ENCODE measurements at places on chromosomes 6 and 20. TPM values are rescaled to one million over a fixed set of nuclear protein-coding genes. Genes with fewer than 3 reads are reported as not detected.

HDGFL1 gene
- total RNA-seq: not detected

MLN gene
- not detected for total RNA-seq

PDYN gene
- total RNA-seq: not detected

TRIM26 gene
- 73.6 TPM for total RNA-seq

- DNase-seq: no peak
Observed at GRCh38 chr6:131678442-131678841, 22.8 kb downstream of the OR2A4 start.

GRCh38 chr20:20083807-20084206, 31.5 kb downstream of the CFAP61 start:
- DNase-seq: peak; percentile 51

DNA sequence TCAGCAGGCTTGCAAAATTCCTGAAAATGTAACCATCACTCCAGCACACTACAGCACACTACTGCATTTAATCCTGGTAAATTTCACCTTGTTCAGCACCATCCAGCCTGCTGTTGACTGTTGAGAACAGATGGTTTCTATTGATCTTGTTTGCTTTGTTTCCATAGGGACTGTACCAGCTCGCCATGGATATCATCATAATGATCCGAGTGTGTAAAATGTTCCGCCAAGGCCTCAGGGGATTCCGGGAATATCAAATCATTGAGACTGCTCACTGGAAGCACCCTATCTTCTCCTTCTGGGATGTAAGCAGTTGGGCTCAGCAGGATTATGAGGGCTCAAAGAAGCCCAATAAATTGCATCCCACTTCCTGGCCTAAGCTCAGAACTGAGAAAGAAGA, 4.1 kb downstream of the CNBD2 start:
- no peak for DNase-seq

DNA sequence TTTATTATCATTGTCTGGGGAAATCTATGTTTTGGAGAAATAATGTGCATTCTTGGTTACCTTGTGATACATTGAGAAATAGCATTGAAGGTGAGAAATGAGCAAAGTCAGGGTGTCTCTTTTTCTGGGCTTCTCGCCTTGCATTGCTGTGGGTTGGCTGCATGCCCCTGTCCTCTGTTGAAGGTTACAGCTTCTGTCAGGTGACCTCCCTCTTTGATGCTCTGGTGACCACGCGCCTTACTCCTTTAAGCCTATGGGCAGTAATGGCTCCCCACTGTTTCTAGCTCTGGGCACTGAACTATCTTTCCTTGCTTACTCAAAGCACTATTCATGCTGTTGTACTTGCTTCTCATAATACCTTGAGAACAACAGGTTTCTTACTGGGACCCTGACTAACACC, 14.6 kb downstream of the ADGRB3 start:
- no peak for DNase-seq

GRCh38 chr20:63854069-63854765, 7.1 kb upstream of the ABHD16B start:
- no peak for DNase-seq

GRCh38 chr20:32441638-32442037, 83.5 kb downstream of the ASXL1 start:
- DNase-seq: no peak

GRCh38 chr6:25925876-25926275, 4.6 kb downstream of the SLC17A2 start:
- DNase-seq: no peak

DNA sequence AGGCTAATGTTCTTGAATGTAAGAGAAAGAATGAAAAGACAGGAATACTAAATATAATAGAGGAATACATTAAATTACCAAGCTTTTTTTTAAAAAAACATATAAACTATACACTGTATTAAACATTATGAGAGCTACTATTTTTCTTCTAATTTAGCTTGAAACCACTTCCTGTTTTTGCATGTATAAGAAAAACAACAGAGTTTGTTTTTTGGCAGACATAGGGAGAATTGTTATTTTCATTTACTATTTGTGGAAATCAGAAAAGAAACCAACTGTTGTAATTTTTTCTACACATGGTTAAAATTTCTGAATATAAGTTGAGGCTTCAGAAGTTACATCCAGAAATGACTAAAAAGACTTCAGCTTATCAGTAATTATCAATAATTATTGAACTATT, 991.8 kb upstream of the GJE1 start:
- no peak for DNase-seq

- peak; percentile 12 for DNase-seq
Observed at GRCh38 chr6:79079561-79080041, 1.5 kb upstream of the PHIP start.

DNA sequence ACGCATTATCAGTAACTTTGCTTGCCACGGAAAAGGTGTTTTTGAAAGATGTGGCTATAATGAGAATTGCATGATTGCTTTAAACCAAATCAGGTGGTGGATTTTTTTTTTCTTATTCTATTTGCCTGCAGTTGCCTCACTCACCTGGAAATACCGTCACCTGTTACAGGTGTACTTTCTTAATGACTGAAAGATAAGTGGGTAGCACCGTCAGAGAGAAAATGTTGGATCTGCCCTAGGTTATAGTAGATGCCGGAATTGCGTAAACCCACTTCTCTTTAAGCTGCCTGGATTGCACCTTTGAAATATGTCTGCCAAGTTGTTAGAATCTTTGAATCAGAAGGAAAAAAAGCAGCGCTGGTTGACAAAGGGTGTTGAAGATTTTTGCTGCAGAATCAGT, 68.5 kb downstream of the SH3BGRL2 start:
- DNase-seq: no peak

GRCh38 chr20:19725814-19726525, 32.1 kb upstream of the RIN2 start:
- DNase-seq: no peak

DNA sequence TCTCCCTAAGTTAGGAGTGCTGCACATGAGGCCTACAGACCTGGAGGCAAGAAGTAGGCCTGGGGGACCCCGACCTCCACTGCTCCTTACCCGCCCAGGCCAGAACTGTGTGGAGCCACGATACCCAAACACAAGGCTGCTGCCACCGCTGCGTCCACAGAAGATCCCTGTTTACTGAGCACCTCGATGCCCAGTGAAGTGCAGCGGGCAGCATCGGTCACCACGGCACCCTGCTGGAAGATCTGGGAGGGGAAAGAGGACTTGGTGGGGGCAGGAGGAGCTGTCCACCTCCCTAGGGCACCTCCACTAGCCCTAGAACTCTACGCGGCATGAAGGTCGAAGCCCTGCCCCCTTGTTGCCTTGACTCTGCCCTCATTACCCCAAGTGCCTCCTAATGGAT, 9.9 kb downstream of the GGT7 start:
- no peak for DNase-seq

DNA sequence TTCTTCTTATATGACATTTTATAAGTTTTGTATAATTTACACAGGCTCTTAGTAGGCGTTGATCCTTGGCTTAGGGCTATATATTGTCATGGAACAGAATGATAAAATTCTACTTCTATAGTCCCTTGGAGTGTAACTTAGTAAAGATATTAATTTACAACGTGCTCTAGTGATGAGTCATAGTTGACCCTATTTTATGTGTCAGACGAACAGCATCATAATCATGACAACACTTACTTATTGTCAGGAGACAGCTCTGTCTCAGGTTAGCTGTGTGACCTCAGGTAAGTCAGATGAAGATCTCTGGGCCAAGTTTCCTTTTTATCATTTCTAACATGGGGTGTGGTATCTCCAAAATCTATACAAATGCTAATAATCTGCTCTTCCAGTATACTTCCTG, 473.5 kb downstream of the UTRN start:
- DNase-seq: peak; percentile 18

DNA sequence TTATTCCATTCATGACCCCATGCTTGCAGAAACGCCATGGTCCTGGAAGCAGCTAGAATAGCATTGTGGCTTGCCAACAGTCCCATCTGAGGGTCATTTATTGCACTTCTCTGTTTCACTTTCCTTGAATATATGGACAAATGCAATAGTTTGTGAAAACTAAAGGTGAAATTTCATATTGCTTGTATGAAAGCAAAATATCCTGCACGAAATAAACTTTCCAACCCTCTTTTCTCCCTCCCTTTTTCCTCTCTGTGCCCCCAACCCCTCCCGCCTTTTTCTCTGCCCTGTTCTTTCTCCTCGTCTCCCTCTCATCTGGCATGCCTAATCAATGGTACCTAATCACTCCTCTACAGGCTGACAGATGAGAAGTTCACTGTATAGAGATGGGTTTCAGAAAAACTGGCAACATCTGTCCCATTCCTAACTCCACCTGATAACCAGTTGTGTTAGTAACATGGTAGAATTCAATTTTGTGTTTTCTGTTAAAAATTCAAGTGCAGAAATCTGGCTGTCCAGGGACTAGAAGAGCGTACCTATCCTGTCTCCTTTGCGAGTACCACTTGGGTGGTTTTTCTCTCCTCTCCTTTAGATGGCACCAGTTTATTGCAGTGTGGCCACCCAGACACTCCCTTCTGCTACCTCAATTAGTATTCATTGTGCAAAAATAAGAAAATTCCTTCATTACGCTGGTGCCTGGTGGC, 198.6 kb downstream of the FOXA2 start:
- peak; percentile 32 for DNase-seq

- DNase-seq: no peak
Observed at GRCh38 chr20:45701104-45701503, 734 bp upstream of the WFDC13 start.

GRCh38 chr20:57526087-57526884, 1.3 kb upstream of the CTCFL start:
- DNase-seq: no peak

GRCh38 chr6:118677193-118677592, 25.8 kb upstream of the CEP85L start:
- no peak for DNase-seq

DNA sequence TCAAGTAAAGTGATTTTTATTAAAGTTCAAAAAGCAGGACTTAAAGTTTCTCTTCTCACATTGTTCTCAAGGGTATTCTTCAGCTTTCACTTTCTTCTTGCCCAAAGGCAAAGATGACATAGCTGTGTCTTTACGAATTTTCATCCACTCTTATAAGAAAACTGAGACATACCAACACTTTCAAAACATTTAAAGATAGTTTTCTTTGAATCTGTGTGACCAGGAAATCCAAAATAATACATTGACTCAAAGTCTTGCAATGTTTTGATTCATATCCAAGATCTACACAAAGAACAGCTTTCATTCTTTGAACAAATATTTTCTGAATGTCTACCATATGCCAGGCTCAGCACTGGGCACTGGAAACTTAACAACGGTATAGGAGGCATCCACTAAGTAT, 117.9 kb downstream of the SIM1 start:
- DNase-seq: no peak

GRCh38 chr6:30681766-30682142, 4.7 kb downstream of the PPP1R18 start:
- no peak for DNase-seq

DNA sequence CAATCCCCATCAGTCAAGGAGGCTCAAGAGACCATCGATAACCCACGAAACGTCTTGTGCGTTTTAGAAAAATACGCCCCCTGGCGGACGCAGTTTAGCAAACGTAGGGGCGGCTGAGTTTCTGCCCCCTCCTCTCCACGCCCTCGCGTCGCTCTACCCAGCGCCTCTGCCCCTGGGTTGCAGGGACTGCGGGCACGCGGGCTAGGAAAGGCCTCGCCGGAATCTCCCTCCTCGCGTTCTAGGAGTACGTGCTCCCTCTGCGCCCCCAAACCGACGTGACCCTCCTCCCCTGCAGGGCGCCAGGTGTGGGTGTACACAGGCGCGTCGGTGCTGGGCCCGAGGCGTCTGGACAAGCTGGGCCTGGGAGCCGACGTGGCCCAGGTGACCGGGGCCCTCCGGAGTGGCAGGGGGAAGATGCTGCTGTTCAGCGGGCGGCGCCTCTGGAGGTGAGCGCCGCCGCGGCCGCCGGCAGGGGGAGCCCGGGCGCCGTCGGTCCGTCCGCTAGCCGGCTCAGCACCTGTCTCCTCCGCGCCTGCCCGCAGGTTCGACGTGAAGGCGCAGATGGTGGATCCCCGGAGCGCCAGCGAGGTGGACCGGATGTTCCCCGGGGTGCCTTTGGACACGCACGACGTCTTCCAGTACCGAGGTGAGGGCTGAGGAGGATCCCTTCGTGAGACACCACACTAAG, 5.3 kb downstream of the MMP9 start:
- DNase-seq: peak; percentile 75

DNA sequence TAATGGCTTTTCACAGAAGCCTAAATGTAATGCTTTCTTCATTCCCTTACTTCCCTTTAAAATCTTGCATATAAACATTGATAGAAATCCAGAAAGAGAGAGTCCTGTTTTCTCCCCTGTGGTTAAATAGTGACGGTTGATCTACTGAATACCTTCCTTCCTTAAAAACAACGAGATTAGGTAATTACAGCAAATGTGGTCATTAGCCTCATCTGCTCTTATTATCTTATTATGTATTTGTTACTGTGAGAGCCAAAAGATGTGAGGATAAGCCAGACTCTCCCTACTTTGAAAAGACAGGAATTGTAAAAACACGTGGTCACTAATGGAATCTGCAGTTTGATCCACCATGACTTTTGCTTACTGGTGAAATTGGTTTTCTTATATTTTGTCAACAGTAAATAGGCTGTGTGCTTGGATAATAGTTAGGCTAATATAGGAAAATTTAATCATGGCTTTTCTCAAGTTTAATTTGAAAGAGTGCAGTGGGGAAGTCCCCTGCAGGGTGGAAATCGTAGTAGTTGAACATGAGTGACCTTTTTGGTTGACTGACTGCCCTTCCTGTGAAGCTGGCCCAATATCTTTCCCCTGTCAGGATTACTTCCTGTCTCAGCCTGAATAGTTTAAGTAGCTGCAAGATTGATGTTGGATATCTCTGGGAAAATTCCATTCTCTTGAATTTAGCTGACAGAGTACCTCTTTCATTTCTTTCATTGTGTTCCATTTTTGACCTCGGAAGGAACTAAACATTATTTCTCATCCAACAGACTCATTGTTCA, 62.8 kb downstream of the JARID2 start:
- peak; percentile 39 for DNase-seq

DNA sequence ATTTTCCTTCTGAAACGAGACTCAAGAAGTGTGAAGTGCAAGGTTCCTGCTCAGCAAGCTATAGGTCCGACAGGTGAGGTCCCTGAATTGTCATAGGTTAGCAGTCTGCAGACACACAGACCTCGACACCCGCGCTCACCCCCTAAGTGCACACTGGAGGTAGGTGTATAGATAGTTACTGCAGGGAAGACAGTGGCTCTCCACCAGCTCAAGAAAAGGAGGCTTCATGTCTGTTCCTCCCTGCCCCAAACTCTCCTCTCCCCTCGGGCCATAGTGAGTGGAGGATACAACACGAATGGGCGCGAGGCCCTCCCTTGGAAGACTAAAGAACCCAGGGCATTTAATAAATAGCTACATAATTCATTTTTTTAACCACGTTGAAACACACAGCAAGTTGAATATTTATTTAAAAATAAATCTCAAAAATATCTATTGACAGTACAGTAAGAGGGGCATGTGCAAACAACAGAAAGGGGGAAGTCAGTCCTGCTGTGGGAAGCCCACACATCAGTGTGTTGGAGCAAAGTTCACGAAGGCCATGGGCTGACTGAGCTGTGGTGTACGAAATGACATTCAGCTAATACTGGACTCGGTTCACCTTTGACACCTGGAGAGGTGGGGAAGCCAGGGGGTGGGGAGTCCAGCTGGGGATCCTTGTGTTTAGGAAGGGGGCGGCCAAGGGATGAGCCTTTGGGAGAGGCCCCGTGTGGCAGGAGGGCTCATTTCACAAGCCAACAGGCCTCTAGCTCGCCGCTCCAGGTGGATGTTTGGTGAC, 10.7 kb downstream of the SPATA2 start:
- no peak for DNase-seq

All from Caki2 (cell line).